ENCODE measurements at places on chromosomes 3 and 15.

DNA sequence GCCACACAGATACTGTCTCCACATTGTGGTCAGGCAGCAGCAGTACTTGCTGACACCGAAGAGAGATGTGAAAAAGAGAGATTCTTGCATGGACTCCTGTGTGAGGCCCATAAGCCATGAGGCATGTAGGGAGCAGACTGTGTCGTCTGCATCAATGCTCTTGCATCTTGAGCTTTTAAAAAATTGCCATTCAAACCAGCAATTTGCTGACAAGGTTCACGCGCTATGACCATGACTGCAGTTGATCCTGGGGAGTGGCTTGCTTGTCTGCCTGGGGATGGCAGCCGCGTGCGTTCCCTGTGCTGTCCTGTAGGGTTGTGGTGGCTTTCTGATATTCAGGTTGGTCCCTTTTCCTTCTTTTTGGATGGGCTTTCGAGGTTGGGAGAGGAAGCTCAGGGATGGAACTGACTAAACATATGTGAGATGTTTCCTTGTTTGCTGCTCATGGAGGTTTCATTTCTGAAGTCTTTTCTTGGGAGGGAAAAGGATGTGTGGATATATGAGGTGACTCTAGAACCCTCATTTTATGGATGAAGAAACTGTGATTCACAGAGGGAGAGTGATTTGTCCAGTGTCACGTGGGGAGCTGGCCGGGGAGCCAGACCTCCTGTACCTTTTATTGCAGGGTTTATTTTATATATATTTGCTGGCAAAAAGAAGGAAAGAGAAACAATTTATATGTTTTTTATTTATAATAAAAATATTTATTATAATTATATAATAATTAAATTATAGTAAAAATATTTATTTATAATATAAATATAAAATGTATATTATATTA lies 48.6 kb downstream of the LPP start:
- no peak for DNase-seq

GRCh38 chr3:186152889-186153292 lies 44.0 kb upstream of the ETV5 start:
- DNase-seq: no peak

- peak; percentile 19 for DNase-seq
These were observed 47.0 kb upstream of the LHFPL4 start for GRCh38 chr3:9600597-9600996.

GRCh38 chr15:63056829-63057228 lies 14.3 kb downstream of the TPM1 start:
- no peak for DNase-seq

- no peak for DNase-seq
These were observed 270.5 kb downstream of the MBNL1 start for GRCh38 chr3:152539191-152539764.

- DNase-seq: no peak
These were observed 22.3 kb upstream of the SACM1L start for GRCh38 chr3:45666757-45667431.

- DNase-seq: no peak
These were observed 5.9 kb downstream of the NUP210 start for GRCh38 chr3:13414040-13414729.

GRCh38 chr3:4738737-4739274 lies 240.4 kb upstream of the BHLHE40 start:
- DNase-seq: no peak

DNA sequence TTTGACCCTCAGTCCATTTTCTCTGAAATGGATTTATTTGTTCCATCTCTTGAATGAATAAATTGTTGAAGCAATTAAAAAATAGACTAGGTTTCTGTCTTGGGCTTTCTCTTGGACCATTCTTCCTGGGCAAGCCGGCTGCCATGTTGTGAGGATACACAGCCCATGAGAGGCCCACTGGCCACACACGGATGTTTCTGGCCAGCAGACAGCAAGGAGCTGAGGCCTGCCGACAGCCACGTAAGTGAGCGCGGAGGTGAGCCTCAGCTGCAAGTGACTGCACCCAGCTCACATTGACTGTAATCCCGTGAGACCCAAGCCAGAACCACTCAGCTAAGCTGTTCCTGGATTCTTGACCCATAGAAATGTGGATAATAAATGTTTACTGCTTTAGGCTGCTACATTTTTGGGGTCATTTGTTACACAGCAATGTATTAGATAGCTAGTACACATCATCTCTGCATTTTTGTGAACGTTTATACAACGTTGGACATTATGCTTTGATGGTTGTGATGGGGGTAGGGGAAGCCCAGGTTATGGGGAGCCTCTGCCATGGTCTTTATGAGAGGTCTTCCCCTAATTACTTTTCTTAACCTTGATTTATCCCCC lies 22.8 kb downstream of the IDH3A start:
- DNase-seq: no peak

DNA sequence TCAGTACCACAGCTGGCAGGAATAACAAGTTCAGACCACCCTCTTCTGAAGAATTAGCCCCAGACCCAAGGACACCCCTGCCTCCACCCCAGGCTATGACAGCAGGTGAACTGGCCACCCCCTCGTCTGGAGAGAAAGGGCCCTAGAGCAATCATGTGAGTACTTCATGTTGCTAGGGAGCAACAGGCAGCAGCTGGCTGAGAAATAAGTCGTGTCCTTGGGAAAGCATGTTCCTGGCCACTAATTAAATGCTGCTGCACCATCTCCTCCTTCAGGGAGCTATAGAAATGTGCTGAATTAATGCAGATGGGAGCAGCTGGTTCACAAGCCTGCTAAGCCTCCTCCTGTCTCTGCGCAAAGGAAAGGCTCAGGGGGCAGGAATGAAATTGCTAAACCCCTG lies 31.5 kb downstream of the MRPS11 start:
- no peak for DNase-seq

Measured in frontal cortex (tissue), 4 donors.